IMR-90 (cell line): ENCODE measurements at places on chromosomes 16 and 17. TPM values are rescaled to one million over a fixed set of nuclear protein-coding genes. Genes with fewer than 3 reads are reported as not detected.

DNA sequence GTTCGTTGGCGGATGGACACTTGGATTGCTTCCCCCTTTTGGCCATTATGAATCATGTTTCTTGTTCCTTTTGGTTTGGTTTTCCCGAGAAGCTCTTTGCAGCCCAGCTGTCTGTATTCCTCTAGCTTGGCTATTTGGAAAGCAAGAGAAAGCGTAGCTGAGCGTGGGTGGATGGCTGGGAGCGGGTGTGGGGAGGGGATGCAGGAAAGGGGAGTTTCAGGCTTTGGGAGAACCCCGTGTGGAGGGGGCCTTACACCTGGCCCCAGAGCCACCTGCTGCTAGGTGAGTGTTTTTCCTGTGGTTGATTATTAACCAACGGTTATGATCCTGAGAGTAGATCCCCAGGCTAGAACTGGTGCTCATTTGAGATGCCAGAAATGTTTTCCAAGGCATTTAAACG is 103.7 kb downstream of the RAP1GAP2 start:
- H3K4me3 ChIP-seq, result no peak overlapping the region
- peak; percentile 11 for DNase-seq
- no peaks in the 10 kb centered on the region for H3K27me3 ChIP-seq

- no peaks in the 10 kb centered on the region for H3K4me1 ChIP-seq
- no peak overlapping the region for H3K27ac ChIP-seq
- H3K27me3 ChIP-seq, result no peaks in the 10 kb centered on the region
- H3K4me3 ChIP-seq, result no peak overlapping the region
- no peak for DNase-seq
Observed at GRCh38 chr17:73742948-73743381, 98.7 kb upstream of the SDK2 start.

Gene TBC1D28
- not detected in 2 replicates for total RNA-seq

DNA sequence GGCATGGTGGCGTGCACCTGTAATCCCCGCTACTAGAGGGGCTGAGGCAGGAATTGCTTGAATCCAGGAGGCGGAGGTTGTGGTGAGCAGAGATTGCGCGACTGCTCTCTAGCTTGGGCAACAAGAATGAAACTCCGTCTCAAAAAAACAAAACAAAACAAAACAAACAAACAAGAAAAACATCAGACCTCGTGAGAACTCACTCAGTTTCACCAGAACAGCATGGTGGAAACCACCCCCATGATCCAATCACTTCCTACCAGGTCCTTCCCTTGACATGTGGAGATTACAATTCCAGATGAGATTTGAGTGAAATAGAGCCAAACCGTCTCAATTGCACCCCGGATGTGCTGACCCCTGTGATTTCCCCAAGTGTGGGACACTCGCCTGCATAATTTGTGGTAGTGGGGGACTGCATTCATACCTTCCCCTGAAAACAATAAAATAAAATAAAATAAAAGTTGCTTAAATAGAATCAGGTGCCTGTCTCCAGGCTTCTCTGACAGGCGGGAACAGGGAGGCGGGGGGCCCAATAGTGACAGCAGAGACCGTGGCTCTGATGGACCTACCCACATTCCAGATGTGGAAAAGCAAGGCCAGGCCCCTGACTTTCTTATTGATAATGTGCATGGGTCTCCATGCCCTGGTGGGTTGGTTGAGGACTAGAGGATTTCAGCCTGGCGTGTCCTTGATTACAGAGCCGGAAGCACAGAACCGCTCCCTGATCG is 13.1 kb downstream of the ZSCAN10 start:
- DNase-seq, result no peak
- H3K4me3 ChIP-seq, result no peak overlapping the region
- H3K4me1 ChIP-seq, result no peaks in the 10 kb centered on the region
- H3K27me3 ChIP-seq, result peaks cover 13% of the 10 kb centered on the region

DNA sequence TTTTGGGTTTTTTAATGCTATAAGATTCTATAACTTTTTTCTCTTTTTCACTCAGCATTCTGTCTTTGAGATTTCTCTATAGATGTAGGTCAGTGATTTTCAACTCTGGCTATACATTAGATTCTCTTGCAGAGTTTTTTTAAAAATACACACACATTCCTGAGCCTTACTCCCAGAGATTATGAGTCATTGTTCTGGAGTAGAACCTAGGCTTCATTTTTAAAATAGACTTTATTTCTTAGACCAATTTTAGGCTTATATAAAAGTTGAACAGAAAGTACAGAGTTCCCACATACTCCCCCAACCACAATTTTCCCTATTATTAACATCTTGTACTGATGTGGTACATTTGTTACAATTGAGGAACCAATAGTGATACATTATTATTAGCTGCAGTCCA is 63.3 kb downstream of the CYB561 start:
- peak; percentile 71 for DNase-seq
- peaks cover 5% of the 10 kb centered on the region for H3K36me3 ChIP-seq
- peaks cover 8% of the 10 kb centered on the region; the same call in 1 of the 2 replicates for H3K4me1 ChIP-seq
- H3K27ac ChIP-seq, result no peak overlapping the region
- no peaks in the 10 kb centered on the region for H3K27me3 ChIP-seq
